ENCODE measurements at places on chromosomes 7 and 10.

- no peak for DNase-seq
Observed at GRCh38 chr7:137753948-137754851, 92.6 kb downstream of the DGKI start.

- peak; percentile 89 for DNase-seq
Observed at GRCh38 chr10:50605269-50605950, 18.3 kb downstream of the SGMS1 start.

DNA sequence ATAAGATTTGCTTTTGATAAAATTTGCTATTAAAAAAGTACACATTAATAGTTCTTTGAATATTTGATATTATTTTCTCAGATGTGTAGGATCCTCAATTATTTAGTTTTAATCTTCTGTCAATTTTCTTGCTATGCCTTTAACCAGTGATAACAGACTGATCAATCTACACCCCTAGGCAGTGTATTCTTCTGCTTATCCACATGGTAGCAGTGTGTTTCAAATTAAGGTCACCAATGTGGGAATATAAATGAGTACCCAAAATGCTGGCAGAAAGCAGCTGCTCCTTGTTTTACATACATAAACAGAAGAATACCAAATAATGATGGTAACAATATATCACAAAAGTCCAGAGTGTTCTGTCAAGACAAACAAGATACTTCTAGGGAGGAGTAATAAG lies 87.0 kb downstream of the SKAP2 start:
- DNase-seq = no peak

GRCh38 chr7:14507617-14508016 lies 394.9 kb downstream of the DGKB start:
- DNase-seq = peak; percentile 33

Data from ACHN (cell line).